ENCODE measurements at places on chromosomes 7 and 10. TPM values are rescaled to one million over a fixed set of nuclear protein-coding genes. Genes with fewer than 3 reads are reported as not detected.

GRCh38 chr7:111301891-111302290 is 211.0 kb downstream of the LRRN3 start:
- DNase-seq = peak; percentile 14

GRCh38 chr7:12635830-12636229 is 51.6 kb upstream of the ARL4A start:
- DNase-seq = peak; percentile 44

GRCh38 chr10:10225136-10225676 is 792.5 kb upstream of the CELF2 start:
- DNase-seq = no peak

Gene TAS2R41
- not detected for polyA plus RNA-seq

DNA sequence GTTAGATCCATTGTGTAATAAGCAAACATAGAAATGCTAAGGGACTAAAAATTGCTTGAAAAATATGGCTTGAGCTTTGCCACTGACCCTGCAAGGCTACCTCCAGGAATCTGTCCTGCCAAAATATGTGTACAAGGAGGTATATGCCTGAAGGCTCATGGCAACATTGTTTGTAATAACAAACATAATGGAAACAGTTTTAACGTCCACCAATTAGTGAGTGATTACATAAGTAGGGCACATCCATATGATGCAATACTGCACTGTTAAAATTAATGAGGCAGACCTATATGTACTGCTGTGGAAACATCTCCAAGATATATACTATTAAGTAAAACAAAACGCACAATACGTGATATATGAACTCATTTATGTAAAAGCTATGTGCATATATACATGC is 13.1 kb upstream of the GOT1 start:
- DNase-seq = no peak

GRCh38 chr10:369684-370448 is 234.6 kb downstream of the ZMYND11 start:
- DNase-seq = no peak

DNA sequence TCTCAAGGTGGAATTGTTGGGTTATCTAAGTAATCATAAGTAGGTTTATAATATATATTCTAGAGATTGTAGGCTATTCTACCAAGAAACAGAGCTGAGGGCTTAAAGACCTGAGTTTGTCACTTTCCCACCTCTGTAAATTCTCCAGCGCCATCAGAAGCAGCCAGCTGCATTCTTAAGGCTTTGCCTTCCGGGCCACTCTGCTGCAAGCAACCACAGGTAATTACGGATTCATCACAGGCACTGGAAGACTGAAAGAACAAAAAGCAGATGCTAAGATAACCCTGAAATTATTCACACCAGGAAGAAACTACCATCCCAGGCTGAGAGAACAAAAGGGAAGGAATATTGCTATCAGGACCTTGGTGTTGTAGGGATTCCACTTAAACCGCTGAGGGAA is 137.8 kb upstream of the JCAD start:
- DNase-seq = peak; percentile 35

Gene AS3MT
- polyA plus RNA-seq = 7.9 TPM

- DNase-seq = no peak
Measured at GRCh38 chr10:123518765-123519164, 147.4 kb upstream of the GPR26 start.

Gene C10orf53
- polyA plus RNA-seq = not detected

- DNase-seq = no peak
Measured at GRCh38 chr10:24703700-24704099, 20.0 kb downstream of the ARHGAP21 start.

- no peak for DNase-seq
Measured at GRCh38 chr10:114553436-114553835, 104.6 kb downstream of the ABLIM1 start.

GRCh38 chr10:11242443-11243387 is 225.0 kb downstream of the CELF2 start:
- no peak for DNase-seq

- no peak for DNase-seq
Measured at GRCh38 chr7:39553436-39553835, 12.8 kb upstream of the YAE1 start.

Gene OR2A14
- not detected for polyA plus RNA-seq

GRCh38 chr7:135645296-135645904 is 16.9 kb upstream of the STMP1 start:
- DNase-seq = no peak

Gene CNNM1
- 0.16 TPM for polyA plus RNA-seq

Gene AHR
- polyA plus RNA-seq = 1.6 TPM

Gene INHBA
- polyA plus RNA-seq = 51.9 TPM

- no peak for DNase-seq
Measured at GRCh38 chr10:11713186-11713743, 28.9 kb upstream of the ECHDC3 start.

Gene ATOH7
- polyA plus RNA-seq = not detected

GRCh38 chr7:65892161-65892560 is 19.3 kb downstream of the VKORC1L1 start:
- DNase-seq = no peak

DNA sequence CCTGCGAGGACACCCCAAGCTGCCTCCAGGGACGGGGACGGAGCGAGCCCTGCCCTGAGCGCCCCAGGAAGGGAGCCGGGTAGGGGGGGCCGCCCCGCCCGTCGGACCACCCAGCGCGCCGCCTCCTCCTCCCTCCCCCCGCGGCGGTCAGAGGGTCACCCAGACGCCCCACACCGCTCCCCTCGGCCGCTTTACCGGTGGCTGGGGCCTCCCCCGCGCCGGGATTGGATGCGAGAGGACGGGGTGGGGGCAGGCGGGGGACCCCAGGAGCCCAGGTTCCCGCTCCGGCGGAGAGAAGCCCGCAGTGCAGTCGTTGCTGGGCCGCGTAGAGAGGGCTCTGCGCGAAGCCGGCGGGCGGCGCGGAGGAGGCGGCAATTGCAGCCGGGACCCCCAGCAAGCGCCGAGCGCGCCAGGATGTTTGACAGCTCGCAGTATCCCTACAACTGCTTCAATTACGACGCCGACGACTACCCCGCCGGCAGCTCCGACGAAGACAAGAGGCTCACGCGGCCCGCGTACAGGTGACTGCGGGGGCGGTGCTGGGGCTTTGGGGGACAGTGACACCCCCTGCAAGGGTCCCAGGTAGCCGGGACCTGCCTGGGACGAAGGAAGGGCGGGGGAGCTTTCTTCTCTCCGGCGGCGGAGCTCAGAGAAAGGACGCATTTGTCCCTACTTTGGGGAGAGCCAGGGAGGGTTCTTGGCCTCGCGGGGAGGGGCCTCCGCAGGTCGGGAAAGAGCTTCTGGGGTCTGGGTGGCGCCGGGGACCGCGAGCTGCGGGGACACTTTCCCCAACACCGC is at the start of gene FOXL3:
Gene FOXL3, plus strand, starts transcription at position 415 of the 798 bp plus-strand sequence. Its CDS starts 0 bp downstream, at position 415.
- no peak for DNase-seq

- no peak for DNase-seq
Measured at GRCh38 chr7:156842317-156842716, 50.7 kb downstream of the LMBR1 start.

DNA sequence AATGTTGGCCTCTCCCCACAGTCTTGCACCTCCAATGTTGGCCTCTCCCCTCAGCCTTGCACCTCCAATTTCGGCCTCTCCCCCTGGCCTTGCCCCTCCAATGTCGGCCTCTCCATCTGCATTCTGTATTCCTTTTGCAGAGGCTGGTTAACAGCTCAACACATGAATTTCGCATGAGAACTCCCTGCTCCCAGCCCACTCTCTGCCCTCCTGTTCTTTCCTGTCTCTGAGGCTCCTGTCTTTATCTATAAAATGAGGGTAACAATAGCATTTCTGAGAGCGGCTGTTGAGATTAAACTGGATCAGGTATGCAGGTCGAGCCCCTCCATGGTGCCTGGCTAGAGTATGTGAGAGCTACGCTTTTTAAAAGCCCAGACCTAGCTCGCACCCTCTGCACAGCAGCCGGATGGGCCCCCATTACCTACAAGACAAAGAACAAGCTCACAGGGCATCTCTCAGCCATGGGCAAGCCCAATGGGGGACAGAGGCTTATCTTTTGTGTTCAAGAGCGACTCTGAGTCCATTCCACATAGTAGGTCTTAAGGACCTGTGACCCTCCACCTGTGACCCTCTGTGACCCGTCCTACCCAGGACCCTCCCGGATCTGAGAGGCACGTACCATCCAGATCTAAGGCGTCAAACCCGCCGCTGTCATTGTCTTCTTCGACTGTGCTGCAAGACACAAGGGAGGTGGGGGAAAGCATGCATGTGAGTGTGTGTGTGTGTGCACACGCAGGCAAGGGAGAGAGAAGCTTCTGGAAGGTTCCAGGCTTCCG is 82.2 kb upstream of the GNA12 start:
- DNase-seq = no peak

GRCh38 chr7:79377097-79377496 is 76.4 kb downstream of the MAGI2 start:
- no peak for DNase-seq

- DNase-seq = no peak
Measured at GRCh38 chr10:100085596-100085995, 3.9 kb upstream of the CPN1 start.

GRCh38 chr10:3838460-3839437 is 53.7 kb upstream of the KLF6 start:
- no peak for DNase-seq

GRCh38 chr7:129462420-129462819 is 28.2 kb downstream of the STRIP2 start:
- DNase-seq = no peak

GRCh38 chr10:32144817-32145688 is 88.8 kb upstream of the KIF5B start:
- DNase-seq = no peak

DNA sequence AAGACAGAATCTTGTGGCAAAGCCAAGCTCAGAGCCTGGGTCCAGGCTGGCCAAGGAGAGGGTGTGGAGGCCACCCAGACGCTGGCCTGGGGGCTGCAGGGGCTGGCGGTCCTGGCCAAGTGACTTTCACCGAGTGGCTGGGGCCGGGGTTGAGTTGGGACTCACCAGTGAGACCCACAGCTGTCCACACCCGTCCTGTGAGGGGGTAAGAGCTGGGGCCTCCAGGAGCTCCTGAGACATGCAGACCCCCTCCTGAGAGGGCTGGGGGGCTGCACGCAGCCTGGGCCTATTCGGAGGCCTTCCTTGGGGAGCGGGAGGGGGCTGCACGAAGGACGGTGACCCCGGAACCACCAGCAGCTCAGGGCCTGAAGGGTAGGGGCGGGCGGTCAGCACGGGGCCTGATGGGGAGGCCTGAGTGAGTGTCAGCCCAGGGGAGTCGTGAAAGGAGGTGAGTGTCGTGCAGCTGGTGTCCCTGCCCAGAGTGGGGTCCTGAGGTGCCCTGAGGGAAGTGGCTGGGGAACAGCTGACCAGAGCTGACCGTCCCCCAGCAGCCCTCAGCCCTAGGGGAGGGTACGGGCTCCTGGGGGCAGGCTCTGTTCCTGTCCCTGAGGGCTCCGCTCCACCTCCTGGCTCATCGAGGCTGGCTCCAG is 100.9 kb downstream of the FOXL3 start:
- DNase-seq = no peak

GRCh38 chr10:27865221-27865635 is 119.6 kb upstream of the MKX start:
- DNase-seq = peak; percentile 89

- DNase-seq = no peak
Measured at GRCh38 chr7:102445674-102446071, 12.3 kb downstream of the ORAI2 start.

Gene RBM33
- 6.5 TPM for polyA plus RNA-seq

DNA sequence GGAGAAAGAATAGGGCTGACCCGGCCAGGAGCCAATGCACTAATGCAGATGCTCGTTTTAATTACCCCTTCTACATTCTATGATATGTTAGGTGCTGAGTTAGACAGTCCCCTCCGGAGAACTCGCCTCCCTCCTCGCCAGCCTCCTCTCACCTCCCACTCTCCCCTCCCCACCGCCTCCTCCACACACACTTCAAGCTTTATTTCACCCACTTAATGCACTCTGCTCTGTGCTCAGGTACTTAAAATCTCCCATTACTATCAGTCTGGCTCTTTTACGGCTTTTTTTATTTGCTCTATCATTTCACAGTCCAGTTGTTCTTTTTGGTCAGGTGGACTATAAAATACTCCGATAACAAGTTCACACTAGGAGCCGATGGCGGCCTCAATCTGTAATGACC is 231.6 kb downstream of the TEX36 start:
- DNase-seq = no peak

DNA sequence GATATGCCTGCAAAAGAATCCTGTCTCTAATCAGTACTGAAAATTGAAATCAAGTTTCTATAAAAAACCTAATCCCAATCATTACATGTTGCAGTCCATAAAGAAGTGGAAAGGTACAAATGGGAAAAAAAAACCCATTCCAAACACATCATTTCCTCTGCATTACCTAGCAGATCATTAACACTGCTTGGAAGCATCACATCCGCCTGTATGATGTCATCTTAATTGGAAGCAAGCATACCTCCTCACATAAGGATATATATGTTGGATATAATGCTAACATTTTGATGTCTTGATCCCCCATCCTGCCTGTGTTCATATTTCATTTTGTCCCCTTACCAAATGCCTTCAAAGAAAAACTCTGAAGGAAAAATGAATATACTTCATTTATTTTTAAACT is 241.3 kb upstream of the AOAH start:
- no peak for DNase-seq

Gene PRPS1L1
- not detected for polyA plus RNA-seq

Gene GATA3
- polyA plus RNA-seq = 8.9 TPM

DNA sequence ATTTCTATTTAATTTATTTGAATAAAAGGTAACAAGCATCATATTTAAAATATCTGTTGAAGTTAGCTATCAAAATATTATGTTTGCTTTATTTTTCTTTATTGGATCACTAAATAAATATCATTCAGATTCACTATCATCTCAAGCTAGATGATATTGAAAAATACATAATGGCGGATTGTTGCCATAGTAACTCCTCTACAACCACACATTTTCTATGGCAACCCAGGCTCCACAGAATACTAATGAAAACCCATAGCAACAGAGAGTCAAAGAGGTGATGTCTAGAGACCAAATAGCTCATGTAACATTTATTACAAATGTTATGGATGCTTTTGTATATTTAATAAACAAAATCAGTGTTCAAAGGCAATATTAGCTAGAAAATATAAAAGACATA is 148.9 kb upstream of the CDK1 start:
- DNase-seq = no peak

Gene NPFFR1
- polyA plus RNA-seq = not detected

Gene SGPL1
- 15.8 TPM for polyA plus RNA-seq

DNA sequence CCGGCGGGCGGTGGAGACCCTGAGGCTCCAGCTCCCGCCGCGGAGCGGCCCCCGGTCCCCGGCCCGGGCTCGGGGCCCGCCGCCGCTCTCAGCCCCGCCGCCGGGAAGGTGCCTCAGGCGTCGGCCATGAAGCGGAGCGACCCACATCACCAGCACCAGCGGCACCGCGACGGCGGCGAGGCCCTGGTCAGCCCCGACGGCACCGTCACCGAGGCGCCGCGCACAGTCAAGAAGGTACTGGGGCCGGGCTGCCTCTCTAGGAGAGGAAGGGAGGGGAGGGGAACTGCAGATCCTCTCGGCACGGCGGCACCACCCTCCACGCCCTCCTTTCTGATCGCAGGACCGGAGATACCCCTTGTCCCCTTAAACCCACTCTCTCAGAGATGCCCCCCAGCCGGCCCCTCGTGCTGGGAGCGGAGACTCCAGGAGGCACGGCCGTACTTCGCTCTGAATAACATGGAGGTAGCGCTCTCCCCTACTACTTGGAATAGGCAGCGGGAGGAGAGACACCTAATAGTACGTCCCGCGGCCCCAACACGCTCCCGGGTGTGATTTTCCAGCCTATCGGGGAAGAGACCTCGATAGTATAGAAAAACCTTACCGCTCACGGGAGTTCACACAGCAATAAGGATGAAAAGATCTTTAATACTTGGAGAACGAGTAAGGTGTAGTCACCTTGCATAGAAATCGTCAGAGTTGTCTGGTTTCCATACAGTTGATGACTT is 538 bp downstream of the AHCYL2 start:
- DNase-seq = peak; percentile 53

- peak; percentile 11 for DNase-seq
Measured at GRCh38 chr7:126210707-126211106, 1042.0 kb downstream of the GRM8 start.
